Activated T-helper 2 cell treated with anti-CD3 and anti-CD28 coated beads, Interferon-gamma antibody, Interleukin-2, Interleukin-4, amounts not matched to agents 10 μg/mL and 5 μg/mL and 100 μg/mL, durations not matched to agents 14 hours and 24 hours and 36 hours (primary cell): ENCODE measurements at places on chromosomes 7 and 10. TPM values are rescaled to one million over a fixed set of nuclear protein-coding genes. Genes with fewer than 3 reads are reported as not detected.

GRCh38 chr7:54838175-54838910 is 79.3 kb upstream of the SEC61G start:
- H3K36me3 ChIP-seq: no peaks in the 10 kb centered on the region
- H3K4me1 ChIP-seq: no peaks in the 10 kb centered on the region
- DNase-seq: no peak
- H3K27ac ChIP-seq: no peak overlapping the region

GRCh38 chr10:127997271-127997670 is 90.4 kb downstream of the PTPRE start:
- peaks cover 6% of the 10 kb centered on the region for H3K4me1 ChIP-seq
- peaks cover 27% of the 10 kb centered on the region for H3K27me3 ChIP-seq
- H3K36me3 ChIP-seq: no peaks in the 10 kb centered on the region
- no peak for DNase-seq
- H3K27ac ChIP-seq: no peak overlapping the region
- H3K4me3 ChIP-seq: no peak overlapping the region

- no peak for DNase-seq
- H3K36me3 ChIP-seq: no peaks in the 10 kb centered on the region
- peaks cover 4% of the 10 kb centered on the region for H3K4me1 ChIP-seq
Measured at GRCh38 chr10:29740981-29741545, 106.3 kb upstream of the SVIL start.

- H3K27me3 ChIP-seq: peaks cover 3% of the 10 kb centered on the region
- no peak overlapping the region for H3K4me3 ChIP-seq
- no peaks in the 10 kb centered on the region for H3K4me1 ChIP-seq
- no peak overlapping the region for H3K27ac ChIP-seq
Measured at GRCh38 chr10:95201736-95202135, 7.7 kb downstream of the ACSM6 start.

DNA sequence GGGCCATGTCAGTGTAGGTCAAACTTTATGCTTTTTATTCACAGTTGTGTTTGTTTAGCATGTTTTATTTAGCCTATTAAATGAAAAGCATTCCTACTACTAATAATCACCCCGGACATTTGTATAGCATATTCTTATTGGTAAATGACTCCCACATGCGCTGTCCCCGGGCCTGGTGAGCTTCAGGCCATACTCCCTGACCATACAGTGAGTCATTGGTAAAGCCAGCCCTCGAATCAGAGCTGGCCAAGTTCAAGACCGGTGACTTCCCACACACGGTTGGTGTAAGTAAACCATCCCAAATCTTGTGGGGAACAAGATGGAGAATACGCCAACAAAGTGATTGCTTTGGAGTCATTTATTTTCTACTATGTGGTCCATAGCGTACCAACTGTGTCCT is 238.7 kb upstream of the TCF7L2 start:
- no peak overlapping the region for H3K4me3 ChIP-seq
- H3K27ac ChIP-seq: no peak overlapping the region
- peaks cover 10% of the 10 kb centered on the region for H3K36me3 ChIP-seq
- H3K27me3 ChIP-seq: no peaks in the 10 kb centered on the region
- DNase-seq: no peak
- no peaks in the 10 kb centered on the region for H3K4me1 ChIP-seq

DNA sequence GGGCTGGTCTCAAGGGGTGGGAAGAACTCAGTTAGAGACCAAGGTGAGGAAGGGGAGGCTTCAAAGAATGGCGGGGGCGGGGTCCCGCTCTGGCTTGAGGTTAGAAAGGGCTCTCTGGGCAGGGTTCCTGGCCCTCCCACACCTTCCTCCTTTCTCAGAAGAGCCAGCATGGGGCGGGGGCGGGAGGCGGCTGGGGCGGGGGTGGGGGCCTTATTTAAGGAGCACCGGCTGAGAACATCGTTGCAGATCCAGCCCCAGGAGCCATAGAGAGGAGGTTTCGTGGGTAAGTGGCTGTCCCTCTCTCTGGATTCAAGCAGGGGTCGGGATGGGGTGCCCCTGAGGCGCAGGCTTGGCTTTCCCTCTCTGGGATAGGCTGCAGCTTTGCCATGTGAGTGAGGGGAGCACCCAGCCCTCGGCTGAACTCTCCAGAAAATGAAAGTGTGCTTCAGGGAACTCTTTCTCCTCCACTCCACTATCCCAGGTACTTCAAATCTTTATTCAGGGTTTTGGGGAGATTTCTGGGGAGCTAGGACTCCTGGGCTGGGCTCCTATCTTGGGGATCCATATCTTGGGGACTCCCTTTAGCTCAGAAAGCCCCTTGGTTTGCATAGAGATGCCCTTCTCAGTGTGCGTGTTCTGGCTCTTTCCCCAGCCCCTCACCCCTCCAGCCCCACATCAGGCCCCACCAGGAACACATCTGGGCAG is 3.3 kb upstream of the CUEDC2 start:
- peaks cover 47% of the 10 kb centered on the region for H3K4me1 ChIP-seq
- no peaks in the 10 kb centered on the region for H3K27me3 ChIP-seq
- H3K4me3 ChIP-seq: peak overlapping the region; percentile 91
- peaks cover 26% of the 10 kb centered on the region for H3K36me3 ChIP-seq
- H3K27ac ChIP-seq: peak overlapping the region; percentile 71

GRCh38 chr7:28290496-28290895 is 109.9 kb upstream of the JAZF1 start:
- no peak overlapping the region for H3K27ac ChIP-seq
- no peak overlapping the region for H3K4me3 ChIP-seq
- H3K4me1 ChIP-seq: peaks cover 10% of the 10 kb centered on the region

DNA sequence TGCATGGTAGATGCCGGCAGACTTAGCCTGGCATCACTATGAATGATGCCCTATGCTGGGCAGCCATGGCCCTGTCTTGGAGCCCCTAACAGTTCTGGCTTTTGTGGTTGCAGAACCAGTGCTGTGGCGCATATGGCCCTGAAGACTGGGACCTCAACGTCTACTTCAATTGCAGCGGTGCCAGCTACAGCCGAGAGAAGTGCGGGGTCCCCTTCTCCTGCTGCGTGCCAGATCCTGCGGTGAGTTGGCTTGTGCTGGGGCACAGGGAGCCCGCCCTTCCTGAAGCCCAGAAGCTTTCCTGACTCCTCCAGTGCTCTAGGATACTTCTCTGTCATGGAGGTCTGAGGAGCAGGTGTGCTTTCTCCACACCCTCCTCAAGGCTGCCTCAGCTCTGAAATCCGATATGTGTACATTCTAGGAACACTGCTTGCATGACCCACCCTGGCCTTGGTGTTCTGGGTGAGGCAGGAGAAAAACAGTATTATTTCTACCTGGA is 25.6 kb upstream of the SH2D4B start:
- H3K4me1 ChIP-seq: peaks cover 12% of the 10 kb centered on the region
- H3K27ac ChIP-seq: peak overlapping the region; percentile 60
- no peak overlapping the region for H3K4me3 ChIP-seq
- DNase-seq: no peak
- H3K36me3 ChIP-seq: peaks cover 71% of the 10 kb centered on the region
- no peaks in the 10 kb centered on the region for H3K27me3 ChIP-seq

GRCh38 chr10:70255329-70256299 is 22.4 kb upstream of the PPA1 start:
- no peaks in the 10 kb centered on the region for H3K36me3 ChIP-seq
- peaks cover 4% of the 10 kb centered on the region for H3K4me1 ChIP-seq
- H3K27ac ChIP-seq: no peak overlapping the region
- peaks cover 51% of the 10 kb centered on the region for H3K27me3 ChIP-seq
- no peak for DNase-seq

GRCh38 chr10:71039551-71039950 is 151.2 kb upstream of the PCBD1 start:
- H3K27me3 ChIP-seq: no peaks in the 10 kb centered on the region
- no peaks in the 10 kb centered on the region for H3K36me3 ChIP-seq
- no peak overlapping the region for H3K27ac ChIP-seq
- no peaks in the 10 kb centered on the region for H3K4me1 ChIP-seq
- no peak overlapping the region for H3K4me3 ChIP-seq
- no peak for DNase-seq

DNA sequence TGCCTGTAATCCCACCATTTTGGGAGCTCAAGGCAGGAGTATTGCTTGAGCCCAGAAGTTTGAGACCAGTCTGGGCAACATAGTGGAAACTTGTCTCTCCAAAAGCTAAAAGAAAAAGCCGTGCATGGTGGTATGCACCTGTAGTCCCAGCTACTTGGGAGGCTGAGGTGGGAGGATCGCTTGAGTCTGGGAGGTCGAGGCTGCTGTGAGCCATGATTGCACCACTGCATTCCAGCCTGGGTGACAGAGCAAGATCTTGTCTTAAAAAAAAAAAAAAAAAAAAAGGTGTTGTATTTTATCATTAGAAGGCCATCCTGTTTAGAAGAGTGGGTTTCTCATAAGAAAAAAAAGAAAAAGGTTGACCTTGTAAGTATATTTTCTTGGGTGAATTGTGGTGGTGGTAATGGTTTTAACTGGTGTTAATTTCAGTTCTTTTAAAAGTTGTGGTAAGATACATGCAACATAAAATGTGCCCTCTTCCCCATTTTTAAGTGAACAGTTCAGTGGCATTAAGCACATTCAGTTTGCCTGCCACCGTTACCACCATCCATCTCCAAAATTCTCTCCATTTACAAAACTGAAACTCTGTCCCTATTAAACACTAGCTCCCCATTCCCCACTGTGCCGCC is 34.7 kb downstream of the GRIFIN start:
- no peak overlapping the region for H3K4me3 ChIP-seq
- no peak for DNase-seq
- H3K27me3 ChIP-seq: no peaks in the 10 kb centered on the region
- H3K27ac ChIP-seq: no peak overlapping the region

DNA sequence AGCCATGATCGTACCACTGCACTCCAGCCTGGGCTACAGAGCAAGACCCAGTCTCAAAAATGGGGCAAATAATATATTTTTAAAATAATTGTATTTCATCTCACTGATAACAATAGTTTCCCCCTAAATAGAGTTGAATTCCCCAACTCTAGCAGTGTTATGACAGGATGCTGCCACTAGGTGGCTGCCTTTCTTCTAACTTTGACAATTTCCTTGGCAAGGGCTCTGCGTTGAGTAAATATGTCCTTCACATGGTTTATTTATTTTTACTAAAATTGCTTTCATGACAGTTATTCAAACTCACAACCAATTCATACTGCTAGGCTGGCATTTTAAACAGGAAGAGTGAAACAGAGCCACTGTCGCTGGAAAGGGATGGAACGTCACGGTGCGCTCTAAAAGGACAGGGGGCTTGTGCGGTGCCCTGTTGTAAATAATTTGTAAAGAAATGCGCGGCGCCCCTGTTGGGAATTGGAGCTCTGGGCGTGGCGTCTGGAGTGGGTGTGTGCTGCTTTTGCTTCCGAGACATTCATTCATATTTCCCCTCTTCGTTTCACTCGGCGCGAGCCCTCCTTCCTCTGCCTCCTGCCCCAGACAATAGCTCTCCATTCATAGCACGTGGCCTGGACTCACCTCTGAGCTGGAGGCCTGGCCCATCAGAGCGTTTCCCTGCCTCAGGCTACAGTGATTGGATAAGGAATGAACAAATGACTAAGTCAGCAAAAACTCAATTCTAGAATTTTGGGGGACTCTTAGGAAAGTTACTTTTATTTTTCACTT is 20.5 kb upstream of the PITRM1 start:
- no peaks in the 10 kb centered on the region for H3K36me3 ChIP-seq
- H3K4me1 ChIP-seq: peaks cover 11% of the 10 kb centered on the region
- H3K4me3 ChIP-seq: no peak overlapping the region
- no peak overlapping the region for H3K27ac ChIP-seq
- DNase-seq: no peak

- H3K27ac ChIP-seq: no peak overlapping the region
- H3K4me1 ChIP-seq: peaks cover 26% of the 10 kb centered on the region
- DNase-seq: no peak
- H3K36me3 ChIP-seq: peaks cover 35% of the 10 kb centered on the region
- H3K4me3 ChIP-seq: no peak overlapping the region
Measured at GRCh38 chr10:15856328-15857015, 3.8 kb downstream of the MINDY3 start.

DNA sequence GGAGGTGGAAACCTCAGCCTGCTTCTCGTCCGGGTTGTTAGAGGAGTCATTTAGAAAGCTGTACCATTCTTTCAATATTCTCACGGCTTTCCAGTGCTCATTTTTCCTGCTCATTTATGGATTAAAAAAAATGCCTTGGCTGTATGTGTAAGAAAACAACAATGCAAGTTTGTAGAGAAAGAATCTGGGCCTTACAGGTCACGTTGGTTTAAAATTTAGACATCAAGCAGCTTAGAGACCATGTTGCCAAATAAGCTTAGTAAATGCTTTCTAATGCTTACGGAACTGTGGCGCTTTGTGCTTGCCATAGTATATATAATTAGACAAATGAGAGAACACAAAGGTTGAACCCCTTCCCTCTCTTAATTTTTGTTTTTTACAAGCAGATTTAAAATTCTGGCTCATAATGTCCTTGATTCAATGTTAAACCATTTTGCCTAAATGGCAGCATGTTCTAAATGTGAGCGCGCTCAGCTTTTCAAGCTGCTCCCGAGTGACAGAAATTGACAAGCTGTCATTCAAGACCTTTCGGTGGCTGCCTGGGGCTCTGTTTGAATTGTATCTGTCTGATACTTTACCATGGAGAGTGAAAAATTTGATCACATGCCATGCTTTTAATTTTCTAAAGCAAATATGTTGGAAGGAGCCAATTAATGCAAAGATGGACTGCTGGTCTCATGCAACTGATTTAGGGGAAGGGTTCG is 1.1 kb downstream of the ARMS2 start:
- no peak overlapping the region for H3K27ac ChIP-seq
- H3K27me3 ChIP-seq: peaks cover 42% of the 10 kb centered on the region
- no peak for DNase-seq

DNA sequence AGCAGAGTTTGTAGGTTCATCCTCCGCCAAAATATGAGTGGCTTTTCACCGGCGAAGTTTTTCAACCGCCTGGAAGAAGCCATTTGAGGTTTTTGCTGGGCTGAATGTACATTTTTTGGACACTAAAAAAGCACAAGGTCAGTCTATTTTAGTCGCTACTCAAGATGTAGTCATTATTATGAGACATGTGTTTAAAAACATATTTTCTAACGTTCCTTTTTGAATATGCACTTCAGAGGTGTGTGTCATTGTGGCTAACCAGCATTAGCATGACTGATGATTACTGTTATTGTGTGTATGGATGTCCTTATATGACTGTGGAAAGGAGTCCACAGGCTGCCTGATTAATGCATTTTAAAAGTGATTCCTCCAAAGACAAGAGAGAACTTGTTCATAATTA is 605.4 kb downstream of the INHBA start:
- H3K36me3 ChIP-seq: no peaks in the 10 kb centered on the region
- no peak for DNase-seq

GRCh38 chr10:47438857-47439474 is 44.9 kb downstream of the ANXA8 start:
- peaks cover 15% of the 10 kb centered on the region for H3K4me1 ChIP-seq
- no peak overlapping the region for H3K27ac ChIP-seq
- peaks cover 25% of the 10 kb centered on the region for H3K27me3 ChIP-seq
- no peak overlapping the region for H3K4me3 ChIP-seq
- no peaks in the 10 kb centered on the region for H3K36me3 ChIP-seq

Gene MRLN
- total RNA-seq: not detected in 2 replicates

Gene GAD2
- not detected in 2 replicates for total RNA-seq

Gene ARHGAP21
- 40.0 and 43.2 TPM in 2 replicates for total RNA-seq

Gene KNDC1
- total RNA-seq: 0.39 and 0.51 TPM in 2 replicates

Gene C10orf105
- 0.11 and 0.18 TPM in 2 replicates for total RNA-seq

Gene RPEL1
- not detected in 2 replicates for total RNA-seq
